ENCODE measurements at places on chromosomes 4 and X.

- no peak for DNase-seq
These were observed 196.0 kb downstream of the NWD2 start for GRCh38 chr4:37440501-37440900.

DNA sequence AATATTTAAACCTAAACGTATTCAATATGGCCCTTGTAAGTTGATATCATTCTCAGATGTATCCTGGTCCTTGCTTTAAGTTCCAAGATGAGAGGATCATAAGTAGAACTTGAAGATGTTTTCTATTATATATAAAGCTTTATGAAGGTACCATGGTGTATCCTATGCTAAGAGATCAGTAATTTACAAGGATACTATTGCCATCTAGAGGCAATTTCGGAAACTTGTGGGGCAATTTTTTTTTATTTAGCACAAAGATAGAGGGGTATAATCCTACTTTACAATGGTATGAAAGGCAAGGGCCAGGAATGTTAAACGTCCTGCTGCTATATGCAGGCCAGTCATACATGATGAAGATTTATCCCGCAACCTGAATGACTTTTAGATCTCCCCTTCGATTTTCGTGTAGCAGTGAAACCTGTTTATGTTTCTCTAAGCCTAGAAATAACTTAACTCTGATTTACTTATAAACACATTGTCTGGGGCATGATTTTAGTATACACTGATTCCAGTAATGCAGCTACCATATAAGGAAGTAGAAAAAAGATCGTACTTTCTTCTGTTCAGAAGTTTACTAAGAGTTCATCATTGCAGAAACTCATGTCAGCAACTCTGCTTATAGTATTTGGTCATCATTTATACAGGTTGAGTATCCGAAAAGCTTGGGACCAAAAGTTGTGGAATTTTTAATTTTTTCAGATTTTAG lies 2.6 kb downstream of the SLC25A31 start:
- DNase-seq: no peak

DNA sequence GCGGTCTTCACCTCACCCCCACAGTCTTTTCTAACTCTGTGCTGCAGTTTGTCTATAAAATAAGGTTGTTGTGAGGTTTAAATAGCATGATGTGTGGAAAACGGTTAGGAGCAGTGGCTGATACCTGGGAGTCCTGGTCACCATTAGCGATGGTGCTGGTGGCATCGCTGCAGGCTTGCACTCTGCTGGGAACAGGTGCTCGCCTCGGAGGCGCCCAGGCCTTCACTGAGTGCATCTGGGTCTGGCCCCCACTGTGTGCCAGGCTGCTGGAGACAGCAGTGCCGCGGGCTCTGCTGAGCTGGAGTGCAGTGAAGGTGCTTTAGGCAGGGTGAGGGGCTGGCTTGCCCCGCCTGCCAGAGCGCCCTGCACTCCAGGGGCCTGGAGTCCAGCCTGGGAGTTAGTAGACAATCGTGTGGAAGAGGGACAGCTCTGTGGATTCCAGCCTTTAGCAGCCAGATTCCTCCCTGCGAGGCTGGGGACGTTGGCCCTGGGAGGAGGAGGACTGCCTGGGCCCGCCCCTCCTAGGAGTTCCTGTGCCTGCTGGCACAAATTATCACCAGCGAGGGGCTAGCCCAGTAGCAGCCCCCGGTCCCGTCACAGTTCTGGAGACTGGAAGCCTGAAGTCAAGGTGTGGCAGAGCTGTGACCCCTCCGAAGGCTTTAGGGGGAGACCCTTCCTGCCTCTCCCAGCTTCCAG lies 7.3 kb downstream of the RGS12 start:
- DNase-seq: no peak

GRCh38 chr4:144645631-144646522 lies at the start of gene HHIP:
Gene HHIP, plus strand, starts transcription at chr4:144646156. Its CDS starts 520 bp downstream, at chr4:144646676.
- DNase-seq: no peak

GRCh38 chrX:155056877-155057792 lies 13.8 kb downstream of the CMC4 start:
- DNase-seq: peak; percentile 24

DNA sequence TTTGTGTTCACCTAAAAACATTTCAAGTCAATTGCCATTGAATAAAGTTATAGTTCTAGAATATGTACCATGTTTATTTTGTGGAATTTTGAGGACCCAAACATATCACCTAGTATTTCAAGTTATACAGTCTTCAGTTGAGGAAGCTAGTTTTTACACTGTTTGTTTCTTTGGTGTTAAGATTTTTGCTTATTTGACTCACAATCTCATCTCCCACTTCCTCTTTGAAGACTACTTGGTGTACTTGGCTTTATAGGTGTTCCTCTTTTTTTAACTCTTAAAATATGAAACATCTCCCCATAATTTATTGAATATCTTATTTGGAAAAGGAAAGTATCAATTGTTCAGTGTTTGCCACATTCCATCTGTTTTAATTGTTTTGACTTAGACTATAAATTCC lies 675.4 kb downstream of the RAPGEF2 start:
- no peak for DNase-seq

DNA sequence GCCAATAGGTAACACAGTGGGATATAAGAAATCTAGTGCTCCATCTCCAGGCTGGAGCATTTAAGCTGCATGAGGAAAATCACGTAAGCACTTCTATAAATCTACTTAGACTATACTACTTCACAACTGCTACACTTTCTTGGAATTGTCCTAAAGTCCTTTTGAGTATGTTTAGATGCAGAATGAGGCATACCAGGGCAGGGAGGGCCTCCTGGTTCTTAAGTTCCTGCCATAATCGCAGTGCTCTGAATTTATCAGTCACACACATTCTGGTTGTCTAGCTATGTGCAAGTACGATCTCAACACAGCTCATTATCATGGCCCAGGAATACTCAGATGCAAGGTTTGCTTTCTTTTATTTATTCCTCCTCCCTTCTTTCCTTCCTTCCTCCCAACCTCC lies 130.3 kb downstream of the GUCY2F start:
- no peak for DNase-seq

DNA sequence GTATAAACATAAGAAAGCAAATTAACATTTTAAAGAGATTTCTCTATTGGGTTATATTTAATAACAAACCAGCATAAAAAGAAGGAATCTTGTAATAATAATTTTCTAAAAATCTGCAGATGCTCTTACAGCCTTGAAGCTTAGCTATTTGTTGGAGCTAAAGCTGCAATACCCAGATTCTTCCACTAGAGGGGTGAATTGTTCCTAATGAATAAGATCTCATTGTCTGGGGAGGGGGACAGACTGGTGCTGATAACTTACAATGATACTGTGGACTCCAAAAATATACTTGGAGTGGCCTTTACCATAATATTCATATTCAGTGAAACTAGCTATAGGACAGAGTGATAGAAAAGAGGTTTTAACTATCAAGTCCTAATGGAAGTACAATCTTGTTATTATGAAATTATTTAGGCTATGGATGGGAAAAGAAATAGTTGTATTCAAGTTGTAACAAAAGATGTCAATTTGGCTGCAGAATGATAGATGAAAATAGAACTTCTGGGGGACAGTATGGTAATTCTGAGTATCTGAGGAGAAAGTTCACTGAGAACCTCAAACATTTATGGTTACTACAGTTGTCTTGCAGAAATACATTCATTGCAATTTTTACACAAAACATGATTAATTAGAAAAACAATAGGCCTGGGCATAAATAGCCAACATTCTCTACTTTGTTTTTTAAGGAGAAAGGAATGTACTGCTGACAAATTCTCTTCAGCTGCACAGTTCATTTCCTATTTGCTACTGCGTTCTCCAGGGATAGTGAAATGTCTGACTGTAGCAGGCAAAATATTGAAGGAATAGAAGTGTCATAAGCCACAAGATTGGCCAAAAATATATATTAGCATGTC lies 443.3 kb downstream of the GBA3 start:
- no peak for DNase-seq

GRCh38 chr4:124936427-124936826 lies 223.9 kb upstream of the ANKRD50 start:
- DNase-seq: no peak

- DNase-seq: peak; percentile 91
These were observed 46.4 kb upstream of the ENPP6 start for GRCh38 chr4:184263910-184264732.

DNA sequence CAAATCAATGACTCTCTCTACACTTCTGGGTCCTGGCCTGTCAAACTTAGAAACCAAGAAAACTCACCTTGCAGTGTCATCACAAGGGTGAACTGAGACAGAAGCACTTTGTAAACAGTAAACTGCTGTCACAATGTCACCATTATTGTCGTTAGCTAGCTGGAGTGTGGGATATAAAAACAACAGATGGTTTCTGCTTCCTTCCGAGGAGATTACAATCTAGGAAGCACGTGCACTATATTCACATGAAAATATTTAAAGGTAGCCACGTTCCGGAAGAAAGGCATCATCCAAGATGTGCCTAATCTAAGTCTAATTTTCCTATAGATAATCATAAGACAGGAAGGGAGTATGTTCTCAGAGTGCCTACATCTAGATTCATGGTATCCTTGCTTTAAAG lies 64.7 kb upstream of the ACSL1 start:
- no peak for DNase-seq

- no peak for DNase-seq
These were observed 70.6 kb downstream of the MGST2 start for GRCh38 chr4:139736274-139736660.

GRCh38 chr4:1021386-1022050 lies 10.1 kb downstream of the FGFRL1 start:
- DNase-seq: no peak

GRCh38 chr4:173909294-173909693 lies 374.2 kb downstream of the FBXO8 start:
- DNase-seq: no peak

DNA sequence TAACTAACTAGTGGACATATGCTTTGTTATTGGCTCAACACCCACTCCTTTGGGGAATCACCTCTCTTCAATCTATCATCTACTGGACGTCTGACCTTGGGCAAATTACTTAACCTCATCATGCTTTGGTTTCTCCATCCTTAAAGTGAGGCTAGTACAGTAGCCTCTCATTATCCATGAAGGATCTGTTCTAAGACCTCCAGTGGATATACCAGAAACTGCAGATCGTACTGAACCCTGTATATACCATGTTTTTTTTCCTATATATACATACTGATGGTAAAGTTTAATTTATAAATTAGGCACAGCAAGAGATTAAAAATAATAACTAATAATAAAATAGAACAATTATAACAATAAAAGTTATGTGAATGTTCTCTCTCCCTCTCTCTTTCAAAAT lies 56.2 kb downstream of the HMGB3 start:
- DNase-seq: no peak

DNA sequence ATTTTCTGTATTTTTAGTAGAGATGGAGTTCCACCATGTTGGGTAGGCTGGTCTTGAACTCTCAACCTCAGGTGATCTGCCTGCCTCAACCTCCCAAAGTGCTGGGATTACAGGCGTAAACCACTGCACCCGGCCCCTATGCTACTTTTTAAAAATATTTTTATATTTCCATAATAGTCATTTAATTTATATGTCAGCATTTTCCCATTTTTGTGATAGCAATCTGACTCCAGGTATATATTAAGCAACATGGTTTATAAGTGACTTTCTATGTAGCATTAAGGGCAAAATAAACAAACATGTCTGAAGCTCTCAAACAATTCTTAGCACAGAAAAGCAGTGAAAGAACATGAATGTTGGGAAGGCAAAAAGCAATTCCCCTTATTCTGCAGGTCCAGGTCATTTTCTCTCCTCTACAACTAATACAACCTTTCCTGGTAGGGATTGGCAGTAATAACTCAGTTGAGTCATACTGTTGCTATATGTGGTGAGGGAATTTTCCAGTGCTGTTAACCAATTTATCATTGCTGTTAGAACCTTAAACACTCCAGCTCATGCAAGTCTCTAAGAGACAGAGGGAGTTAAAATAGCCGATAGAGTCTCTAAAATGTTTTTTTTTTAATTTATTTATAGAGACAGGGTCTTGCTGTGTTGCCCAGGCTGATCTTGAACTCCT lies 24.0 kb downstream of the SMIM14 start:
- DNase-seq: no peak
